ENCODE measurements at places on chromosomes 5 and 9.

DNA sequence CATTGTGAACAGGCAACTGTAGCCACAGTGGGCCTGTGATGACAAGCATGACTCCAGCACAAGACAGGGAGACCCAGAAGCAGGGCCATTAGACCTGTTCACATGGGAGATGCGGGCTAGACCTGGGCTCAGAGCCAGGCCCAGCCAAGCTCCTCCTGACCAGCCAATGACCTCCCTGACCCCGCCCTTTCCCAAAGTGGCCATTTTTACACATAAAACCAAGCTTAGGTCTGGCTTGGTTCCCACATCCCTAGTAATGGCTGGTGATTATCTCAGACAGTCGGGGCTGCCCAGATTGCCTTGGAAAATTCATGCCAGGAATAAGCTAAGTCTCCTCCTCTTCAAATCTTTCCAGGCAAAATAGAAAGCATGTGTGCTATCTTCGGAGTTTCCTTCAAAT, 94.1 kb downstream of the FRMD3 start:
- DNase-seq, result no peak

DNA sequence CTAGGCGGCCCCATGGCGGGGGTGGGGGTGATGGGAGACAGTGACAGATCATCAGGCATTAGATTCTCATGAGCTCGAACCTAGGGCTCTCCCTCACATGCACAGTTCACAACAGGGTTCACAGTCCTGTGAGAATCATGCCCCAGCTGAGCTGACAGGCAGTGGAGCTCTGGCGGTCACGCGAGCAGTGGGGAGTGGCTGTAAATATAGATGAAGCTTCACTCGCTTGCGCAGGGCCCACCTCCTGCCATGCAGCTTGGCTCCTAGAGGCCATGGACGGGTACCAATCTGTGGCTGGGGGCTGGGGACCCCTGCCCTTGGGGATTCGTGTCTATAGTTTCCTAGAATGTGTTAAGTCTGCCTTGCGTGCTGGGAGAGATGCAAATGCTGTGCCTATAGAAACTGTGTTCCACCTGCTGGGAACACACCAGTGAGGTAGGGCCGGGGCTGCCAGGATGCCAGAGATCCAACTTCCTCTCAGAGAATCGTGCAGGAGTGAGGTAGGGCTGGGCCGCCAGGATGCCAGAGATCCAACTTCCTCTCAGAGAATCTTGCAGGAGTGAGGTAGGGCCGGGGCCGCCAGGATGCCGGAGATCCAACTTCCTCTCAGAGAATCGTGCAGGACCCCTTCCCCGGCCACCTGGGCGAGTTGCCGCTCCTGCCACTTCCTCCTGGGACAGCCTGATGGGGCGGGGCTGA, 14.1 kb upstream of the EXOC3 start:
- DNase-seq, result no peak

- no peak for DNase-seq
These were observed 4.5 kb upstream of the LMX1B start for GRCh38 chr9:126609191-126609590.

- no peak for DNase-seq
These were observed 31.8 kb downstream of the MAP1B start for GRCh38 chr5:72138943-72139521.

GRCh38 chr5:97297063-97297703, 114.1 kb upstream of the RIOK2 start:
- DNase-seq, result no peak

DNA sequence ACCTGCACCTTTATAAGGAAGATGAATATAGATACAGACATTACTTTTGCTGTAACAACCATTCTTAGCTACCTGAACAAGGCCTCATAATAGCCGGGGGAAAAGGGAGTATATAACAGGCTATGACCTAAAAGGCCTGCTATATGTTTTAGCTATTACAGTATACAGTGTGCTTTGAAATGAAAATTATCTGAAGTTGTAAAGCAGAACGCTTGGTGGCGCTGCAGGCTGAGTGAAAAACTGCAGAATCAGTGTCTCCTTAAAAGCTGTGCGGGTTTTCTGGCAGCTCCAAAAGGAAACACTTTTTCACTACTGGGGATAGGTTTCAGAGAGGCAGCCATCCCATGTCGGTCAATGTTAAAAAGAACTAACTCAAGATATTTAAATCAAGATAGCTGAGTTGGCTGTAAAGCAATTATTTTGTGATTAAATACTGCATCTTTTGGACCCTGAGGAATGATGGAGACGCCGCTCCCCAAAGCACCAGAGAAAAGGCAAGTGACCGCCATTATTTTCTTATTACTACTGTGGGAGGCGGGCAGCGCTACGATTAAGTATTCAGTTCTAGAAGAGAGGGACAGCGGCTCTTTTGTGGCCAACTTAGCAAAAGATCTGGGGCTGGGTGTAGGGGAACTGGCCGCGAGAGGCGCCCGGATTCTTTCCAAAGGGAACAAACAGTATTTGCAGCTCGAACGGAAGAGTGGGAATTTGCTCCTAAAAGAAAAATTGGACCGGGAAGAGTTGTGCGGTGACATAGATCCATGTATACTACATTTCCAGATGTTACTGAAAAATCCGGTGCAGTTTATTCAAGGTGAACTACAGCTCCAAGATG, 5.9 kb downstream of the PCDHB6 start:
- DNase-seq, result no peak

DNA sequence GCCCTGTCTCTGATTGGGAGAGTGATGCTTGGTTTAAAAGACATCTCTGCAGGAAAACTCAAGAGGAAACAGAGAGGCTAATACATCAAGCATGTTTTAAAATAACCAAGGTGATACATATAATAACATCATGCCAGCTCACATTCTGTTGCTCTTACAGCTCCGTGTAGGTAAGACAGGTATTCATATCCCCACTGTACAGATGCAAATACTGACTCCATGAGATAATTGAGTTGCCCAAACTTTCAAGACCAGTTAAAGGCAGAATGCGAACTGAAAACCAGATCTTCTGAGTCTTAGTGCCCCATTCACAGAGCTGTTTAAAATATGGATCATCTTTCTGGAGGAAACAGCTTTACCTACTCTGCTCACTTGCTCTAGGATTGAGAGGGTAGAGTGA, 214.0 kb downstream of the PIK3R1 start:
- no peak for DNase-seq

DNA sequence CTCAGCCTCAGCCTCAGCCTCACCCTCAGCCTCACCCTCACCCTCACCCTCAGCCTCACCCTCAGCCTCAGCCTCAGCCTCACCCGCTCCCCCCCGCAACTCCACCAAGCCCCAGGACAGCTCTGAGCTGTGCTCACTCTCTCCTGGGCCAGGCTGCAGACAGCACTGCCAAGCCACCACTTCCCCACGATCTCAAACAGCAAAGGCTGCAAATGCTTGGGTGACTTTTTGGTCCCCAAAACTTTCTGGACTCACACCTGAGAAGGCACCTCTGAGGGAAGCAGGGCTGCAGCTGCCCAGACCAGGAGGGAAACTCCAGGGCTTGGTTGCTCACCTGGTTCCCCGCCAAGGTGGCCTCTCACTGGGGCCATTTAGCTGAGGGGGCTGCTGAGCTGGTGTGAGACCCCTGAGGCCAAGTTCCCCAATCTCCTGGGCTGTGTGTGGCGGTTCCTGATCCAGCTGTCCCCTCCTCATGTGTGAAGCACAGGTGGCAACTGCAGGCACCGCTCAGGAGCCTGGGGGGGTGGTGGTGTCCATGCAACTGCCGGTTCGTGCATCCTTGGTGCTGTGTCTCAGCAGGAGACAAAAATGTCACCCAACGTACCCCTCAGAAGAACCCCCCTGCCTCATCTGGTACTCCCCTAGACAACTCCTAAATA, 17.8 kb downstream of the MRPL36 start:
- no peak for DNase-seq
